Left lobe of liver (tissue), 2 donors: ENCODE measurements at places on chromosomes 12 and 14. TPM values are rescaled to one million over a fixed set of nuclear protein-coding genes. Genes with fewer than 3 reads are reported as not detected.

- DNase-seq = no peak
Observed at GRCh38 chr12:67855103-67855502, 134.1 kb upstream of the IFNG-AS1 start.

DNA sequence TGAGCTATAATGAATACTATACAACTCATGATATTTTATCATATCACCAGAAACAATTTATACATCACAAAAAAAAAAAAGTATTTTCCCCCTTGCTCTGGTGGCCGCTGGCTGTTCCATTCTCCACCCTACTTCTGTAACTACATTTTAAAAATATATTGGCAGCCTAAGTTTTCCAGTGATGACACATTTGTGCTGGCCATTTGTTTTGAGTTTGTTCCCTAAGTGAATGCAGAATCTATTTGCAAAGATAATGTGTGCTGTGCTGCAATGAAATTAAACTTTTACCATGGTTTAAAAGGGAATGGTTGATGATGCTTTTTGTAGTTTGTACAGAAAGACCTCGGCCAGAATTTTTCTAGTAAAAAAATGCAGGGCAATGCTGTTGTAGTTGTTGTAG, 1092.8 kb downstream of the TMTC2 start:
- no peak for DNase-seq

DNA sequence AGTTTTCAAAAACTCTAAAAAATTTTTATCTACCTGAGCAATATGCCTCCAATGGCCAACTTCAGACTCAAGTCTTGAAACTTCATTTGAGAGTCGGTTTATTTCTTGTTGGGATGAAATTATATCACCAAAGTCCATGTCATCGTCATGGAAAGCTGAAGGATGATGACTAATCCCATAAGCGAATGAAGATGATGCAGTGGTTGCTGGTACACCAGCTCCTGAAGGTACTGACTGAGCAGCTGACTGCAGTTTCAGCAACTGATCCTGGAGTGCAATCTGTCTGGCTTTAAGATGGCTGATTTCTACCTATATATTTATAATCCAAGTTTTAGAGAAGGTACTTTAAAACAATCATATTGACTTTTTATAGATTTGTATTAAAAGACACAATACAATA, 18.3 kb downstream of the TRIP11 start:
- DNase-seq = no peak

DNA sequence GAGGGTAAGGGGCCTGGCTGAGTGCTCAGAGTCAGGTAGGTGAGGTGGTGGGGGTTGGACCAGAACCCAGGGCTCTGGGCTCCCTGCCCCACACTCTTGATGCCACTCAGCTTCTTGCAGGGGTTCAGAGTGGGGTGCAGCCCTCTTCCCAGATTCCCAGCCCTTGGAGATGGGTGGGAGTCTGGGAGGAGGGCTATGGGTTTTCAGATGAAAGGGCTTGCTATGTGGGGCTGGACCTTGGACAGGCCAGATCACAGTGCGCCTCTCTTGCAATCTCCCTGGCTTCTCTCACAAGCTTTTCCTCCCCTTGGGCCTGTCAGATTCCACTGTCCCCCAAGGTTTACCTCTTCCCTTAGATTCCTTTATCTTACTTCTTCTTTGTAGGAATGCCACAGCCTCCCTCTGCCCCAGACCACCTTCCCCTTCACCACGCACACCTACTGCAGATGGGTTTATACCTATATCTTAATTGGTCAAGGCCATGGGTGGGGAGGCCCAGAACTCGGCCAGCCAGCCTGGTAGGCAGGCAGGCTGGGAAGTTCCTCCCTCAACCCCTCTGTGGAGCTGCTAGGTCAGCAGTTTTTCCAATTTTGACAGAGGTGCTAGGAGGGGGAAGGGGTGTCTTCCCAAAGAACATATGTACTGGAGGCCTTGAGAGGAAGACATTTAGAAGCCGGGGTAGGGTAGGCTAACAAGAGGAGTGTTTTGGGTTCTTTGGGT, 1.4 kb downstream of the NYNRIN start:
- no peak for DNase-seq

DNA sequence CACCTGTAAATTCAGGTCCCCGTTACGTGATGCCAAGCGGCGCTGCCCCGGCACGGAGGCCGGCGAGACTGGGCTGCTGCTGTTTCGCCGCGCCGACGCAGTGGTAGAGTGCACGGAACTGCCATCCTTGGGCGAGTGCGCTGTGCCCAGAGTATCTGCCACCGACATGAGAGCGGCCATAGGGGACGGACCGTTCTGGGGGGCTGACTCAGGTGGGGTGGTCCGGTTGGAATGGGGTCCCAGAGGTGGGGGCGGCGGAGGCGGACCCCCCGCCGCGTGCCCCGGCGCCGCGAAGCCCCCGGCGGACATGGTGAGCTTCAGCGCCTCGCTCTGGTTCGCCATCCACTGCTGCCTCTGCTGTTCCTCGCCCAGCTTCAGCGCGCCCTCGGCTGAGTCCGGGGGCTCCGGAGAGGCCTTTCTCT, 2.8 kb downstream of the IRF2BPL start:
- DNase-seq = no peak

GRCh38 chr14:104661086-104661485, 28.3 kb upstream of the INF2 start:
- DNase-seq = no peak

GRCh38 chr12:3551976-3552725, 61.1 kb downstream of the PRMT8 start:
- no peak for DNase-seq

DNA sequence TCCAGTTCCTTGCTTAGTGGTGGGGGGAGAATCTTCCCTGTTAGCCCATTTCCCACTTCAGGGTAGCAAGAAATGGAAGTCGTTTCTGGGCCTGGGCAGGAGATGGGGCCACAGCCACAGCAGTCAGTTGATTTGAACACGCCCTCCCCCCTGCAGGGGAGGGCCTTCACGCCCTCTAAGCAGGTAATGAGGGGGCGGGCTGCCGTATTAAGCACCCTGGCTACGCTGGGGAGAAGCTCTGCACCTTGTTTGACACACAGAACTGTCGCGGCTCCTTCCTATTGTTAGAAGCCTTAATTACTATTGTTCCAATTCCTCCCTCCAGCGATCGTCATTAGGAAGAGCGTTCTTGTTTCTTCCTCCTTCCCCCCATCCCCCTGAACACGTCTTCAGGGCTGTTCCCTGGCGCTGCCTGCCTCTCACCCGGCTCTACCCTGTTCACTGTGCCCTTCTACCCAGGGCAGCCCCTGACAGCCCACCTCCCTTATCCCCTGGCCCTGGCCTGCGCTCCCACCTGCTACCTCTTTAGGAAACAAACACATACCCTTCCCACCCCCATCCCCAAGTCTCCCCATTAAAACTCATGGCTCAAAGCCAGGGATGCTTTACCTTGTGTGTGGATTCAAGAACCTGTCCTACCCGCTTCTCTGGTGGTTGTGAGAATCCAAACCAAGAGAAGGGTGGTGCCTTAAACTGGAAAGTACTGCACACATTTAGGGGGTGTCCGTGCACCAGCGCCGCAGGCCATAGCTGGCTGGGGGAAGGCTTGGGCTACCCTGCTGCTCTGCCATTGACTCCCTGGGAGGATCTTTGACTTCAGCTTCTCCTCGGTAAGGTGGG, 137.6 kb downstream of the TSPAN9 start:
- DNase-seq = no peak

GRCh38 chr12:47551426-47551851, 154.4 kb downstream of the RPAP3 start:
- no peak for DNase-seq

DNA sequence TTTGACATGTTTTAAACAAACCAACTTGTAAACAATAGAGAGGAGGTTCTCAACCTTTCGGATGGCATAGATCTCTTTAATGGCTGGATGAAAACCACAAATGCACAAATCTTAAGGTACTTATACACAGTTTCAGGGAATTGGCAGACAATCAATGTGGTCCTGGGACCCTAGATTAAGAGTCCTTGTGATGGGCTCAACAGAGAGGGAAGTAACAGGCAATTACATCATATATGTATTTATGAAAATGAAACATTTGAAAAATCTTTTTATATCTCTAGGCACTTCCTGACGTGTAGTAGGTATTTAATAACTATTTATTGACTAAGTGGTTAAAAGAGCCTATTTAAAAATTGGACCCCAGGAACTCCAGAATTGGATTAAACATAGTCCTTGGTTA, 897 bp downstream of the ACTR10 start:
- no peak for DNase-seq

DNA sequence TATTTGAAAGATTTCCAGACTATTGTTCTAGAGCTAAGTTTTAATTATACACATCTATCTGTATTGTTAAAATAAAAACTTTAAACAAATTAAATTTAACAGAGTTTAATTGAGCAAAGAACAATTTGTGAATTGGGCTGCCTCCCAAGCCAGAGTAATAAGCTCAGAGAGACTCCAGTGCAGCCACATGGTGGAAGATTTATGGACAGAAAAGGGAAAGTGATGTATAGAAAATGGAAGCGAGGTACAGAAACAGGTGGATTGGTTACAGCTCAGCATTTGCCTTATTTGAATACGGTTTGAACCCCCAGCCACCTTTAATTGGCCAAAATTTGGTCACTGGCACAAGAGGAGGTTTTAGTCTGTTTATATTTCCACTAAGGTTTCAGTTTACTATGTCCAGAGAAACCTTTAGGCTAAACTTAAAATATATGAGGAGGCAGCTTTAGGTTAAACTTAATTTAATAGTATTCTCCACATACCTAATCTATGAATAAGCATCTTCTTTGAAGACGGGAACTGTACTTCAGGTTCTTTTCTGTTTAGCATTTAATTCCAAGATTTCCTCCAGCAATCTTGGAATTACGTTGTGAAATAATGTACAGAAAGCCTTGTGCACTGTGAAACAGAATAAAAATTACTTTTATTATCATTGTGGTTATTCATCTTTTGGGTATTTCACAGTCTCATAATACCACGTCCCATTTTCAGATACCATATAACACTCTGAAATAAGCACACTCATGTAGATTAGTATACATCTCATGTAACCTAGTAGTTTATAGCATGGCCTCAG, 19.4 kb downstream of the SRGAP1 start:
- no peak for DNase-seq

DNA sequence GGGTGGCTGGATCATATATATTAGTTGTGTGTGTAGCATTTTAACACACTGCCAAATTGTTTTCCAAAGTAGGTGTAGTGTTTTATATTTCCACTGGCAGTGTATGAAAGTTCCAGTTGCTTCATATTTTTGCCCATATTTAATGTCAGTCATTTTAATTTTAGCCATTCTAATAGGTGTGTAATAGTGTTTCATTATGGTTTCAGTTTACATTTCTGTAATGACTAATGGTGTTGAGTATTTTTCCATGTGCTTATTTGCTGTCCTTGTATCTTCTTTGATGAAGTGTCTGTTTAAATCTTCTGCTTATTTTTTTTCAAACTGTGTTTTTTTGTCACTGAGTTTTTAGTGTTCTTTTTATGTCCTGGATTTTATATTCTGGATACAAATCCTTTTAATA, 8.7 kb downstream of the TBC1D15 start:
- no peak for DNase-seq

GRCh38 chr14:51242545-51243490, 2.8 kb downstream of the TMX1 start:
- no peak for DNase-seq

DNA sequence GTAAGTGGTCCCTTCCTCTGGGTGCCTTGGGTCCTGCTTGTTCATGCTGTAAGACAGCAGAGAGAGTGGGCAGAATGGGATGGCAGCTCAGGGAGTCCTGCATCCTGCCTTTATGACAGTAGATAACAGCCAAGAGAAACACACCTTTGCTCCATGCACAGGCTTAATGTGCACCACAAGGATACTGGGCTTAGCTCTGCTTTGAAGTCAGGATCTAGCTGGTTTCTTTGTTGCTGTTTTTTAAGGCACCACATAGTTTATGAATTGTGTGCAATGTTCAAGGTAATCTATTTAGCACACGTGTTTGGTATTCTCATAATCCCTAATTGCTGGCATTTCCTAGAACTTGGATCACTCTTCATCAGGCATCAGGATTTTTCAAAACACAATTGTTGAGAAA, 239.5 kb upstream of the DCN start:
- DNase-seq = no peak

DNA sequence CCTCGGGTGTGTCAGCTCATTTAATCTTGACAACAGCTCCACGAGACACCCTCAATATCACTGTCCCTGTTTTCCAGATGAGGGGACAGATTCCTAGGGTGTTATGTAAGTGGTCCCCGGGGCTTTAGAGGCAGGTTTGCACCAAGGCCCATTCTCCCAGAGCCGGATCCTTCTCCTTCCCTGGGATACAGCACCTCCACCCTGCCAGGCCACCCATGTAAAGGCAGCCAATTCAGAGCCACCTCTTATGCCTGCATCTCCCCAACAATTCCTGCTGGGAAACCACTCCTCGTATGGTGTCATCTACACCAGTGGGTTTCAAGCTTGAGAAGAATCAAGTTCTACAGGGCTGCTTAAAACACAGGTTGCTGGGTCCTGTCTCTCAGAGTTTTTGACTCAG, 4.1 kb upstream of the CYP46A1 start:
- peak; percentile 36 for DNase-seq

The CDC42BPB gene
- total RNA-seq = 45.0 TPM

The CACNA1C gene
- 0.83 TPM for total RNA-seq

The C12orf43 gene
- total RNA-seq = 8.0 TPM

The SETD3 gene
- 25.1 TPM for total RNA-seq

The KRT71 gene
- total RNA-seq = not detected

The GON7 gene
- 5.0 TPM for total RNA-seq

The TDRD9 gene
- 0.75 TPM for total RNA-seq

The MYF6 gene
- total RNA-seq = not detected

The EFS gene
- 0.68 TPM for total RNA-seq
